ENCODE measurements at places on chromosomes 13 and 19.

GRCh38 chr19:850221-850978, 1.7 kb upstream of the ELANE start:
- DNase-seq: no peak

GRCh38 chr19:29021232-29021916, 191.6 kb downstream of the UQCRFS1 start:
- DNase-seq: no peak

- DNase-seq: no peak
Observed at GRCh38 chr13:77310579-77311279, 16.2 kb downstream of the MYCBP2 start.

GRCh38 chr13:86425170-86425815, 626.1 kb upstream of the SLITRK6 start:
- no peak for DNase-seq

GRCh38 chr13:111961651-111962192, 105.2 kb upstream of the SOX1 start:
- DNase-seq: no peak

- no peak for DNase-seq
Observed at GRCh38 chr19:13797870-13798269, 2.6 kb downstream of the ZSWIM4 start.

- DNase-seq: no peak
Observed at GRCh38 chr13:103236213-103236612, 170.0 kb upstream of the SLC10A2 start.

DNA sequence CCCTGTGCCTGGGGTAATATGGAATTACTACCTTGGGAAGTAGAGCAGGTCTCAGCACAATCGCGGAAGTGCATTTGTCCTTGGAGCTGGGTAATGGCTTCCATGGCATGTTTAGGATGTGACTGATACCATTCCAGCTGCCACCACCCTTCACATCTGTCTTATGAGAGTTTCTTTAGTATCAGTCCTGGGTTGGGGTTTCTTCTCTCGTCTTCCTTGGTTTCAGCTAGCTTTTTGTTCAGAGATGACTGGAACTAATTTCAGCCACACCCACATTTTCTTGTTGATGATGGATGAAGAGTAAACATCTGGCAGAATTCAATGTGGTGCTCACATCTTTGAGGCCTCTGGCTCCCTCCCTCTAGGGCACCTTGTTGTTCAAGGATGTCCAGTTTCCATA, 212.9 kb upstream of the SOX21 start:
- no peak for DNase-seq

GRCh38 chr13:73683746-73684145, 450.5 kb downstream of the KLF12 start:
- DNase-seq: no peak

- no peak for DNase-seq
Observed at GRCh38 chr13:41780715-41781706, 179.9 kb downstream of the VWA8 start.

GRCh38 chr13:110173247-110173818, 133.6 kb downstream of the COL4A1 start:
- DNase-seq: peak; percentile 1

GRCh38 chr19:15038294-15038693, 11.0 kb upstream of the CASP14 start:
- no peak for DNase-seq

- no peak for DNase-seq
Observed at GRCh38 chr13:110936519-110936918, 21.6 kb upstream of the ANKRD10 start.

GRCh38 chr19:50181121-50181520, 18.0 kb upstream of the IZUMO2 start:
- no peak for DNase-seq

DNA sequence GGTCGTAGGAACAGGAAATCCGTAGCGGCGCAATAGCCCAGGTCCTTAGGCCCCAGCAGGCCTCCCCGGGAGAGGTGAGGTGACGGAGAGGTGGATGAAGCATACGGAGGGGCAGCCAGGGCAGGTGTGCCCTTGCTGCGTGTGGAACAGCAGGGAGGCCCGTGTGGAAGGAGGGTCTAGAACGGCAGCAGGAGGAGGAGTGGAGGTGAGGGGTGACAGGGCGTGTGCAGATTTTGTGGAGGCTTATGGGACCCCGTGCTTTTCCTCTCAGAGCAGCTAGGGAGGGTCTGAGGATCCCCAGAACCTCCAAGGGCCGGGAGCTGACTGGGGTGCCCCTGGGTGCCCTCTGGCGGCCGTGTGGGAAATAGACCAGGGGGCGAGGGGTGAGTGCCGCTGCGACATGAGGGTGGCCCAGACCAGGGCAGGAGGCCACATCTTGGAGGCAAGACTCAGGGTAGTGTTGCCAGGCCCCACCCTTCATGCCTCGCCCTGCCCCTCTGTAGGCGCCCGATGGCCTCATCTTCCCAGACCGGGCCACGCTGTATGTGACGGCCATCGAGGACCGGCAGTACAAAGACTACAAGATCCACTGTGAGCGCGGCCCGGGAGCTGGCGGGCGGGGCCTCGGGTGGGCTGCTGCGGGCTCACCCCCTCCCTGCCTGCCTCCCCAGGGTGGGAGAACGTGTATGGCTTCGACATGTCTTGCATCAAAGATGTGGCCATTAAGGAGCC, 5.0 kb upstream of the ADM5 start:
- no peak for DNase-seq
